ENCODE measurements at places on chromosomes 13 and 19. TPM values are rescaled to one million over a fixed set of nuclear protein-coding genes. Genes with fewer than 3 reads are reported as not detected.

- no peak for DNase-seq
Measured at GRCh38 chr13:88345171-88345847, 674.1 kb downstream of the SLITRK5 start.

GRCh38 chr19:17616961-17617806 lies 61.7 kb downstream of the COLGALT1 start:
- DNase-seq: no peak

DNA sequence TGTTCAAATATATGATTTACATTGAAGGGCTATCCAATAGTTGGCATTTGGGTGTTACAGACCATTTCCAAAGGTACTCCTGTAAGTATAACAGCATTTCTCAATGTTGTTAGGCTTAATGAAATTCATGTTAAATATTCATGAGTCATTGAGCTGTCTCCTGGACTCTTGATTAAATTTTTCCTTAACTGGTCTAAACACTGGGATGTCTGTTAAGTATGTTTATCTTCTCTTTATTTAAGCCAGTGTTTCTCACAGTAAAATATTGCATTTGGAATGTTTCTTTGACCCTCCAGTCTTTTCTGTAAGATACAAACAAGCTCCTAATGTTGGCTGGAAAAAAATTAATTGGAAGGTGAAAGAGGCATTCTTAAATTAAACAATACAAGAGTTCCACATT lies 402.5 kb upstream of the HTR2A start:
- no peak for DNase-seq

DNA sequence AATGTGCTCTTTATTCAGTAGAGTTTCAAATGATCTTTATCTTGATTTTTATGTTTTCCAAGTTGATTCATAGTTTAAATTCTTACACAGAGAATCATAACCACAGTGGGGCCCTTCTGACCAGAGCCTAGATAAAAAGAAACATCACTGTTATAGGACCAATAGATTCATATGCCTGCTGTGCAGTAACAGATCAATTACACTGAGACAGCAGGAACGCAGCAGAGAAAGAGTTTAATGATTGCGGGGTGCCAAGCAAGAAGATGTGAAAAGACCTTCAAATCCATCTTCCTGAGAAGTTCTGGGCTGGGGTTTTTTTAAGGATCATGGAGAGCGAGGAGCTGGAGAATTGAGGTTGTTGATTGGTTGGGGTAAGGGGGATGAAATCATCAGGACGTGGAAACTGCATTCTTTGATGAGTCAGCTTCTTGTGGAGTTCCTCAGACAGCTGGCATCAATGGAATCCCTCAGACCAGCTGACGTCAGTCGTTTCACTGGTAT lies 346.6 kb downstream of the TBC1D4 start:
- DNase-seq: no peak

GRCh38 chr13:50617134-50617721 lies 226.3 kb downstream of the DLEU7 start:
- no peak for DNase-seq

- DNase-seq: no peak
Measured at GRCh38 chr19:55400281-55401087, 7.1 kb downstream of the UBE2S start.

GRCh38 chr13:31209172-31209840 lies 9.5 kb downstream of the B3GLCT start:
- no peak for DNase-seq

DNA sequence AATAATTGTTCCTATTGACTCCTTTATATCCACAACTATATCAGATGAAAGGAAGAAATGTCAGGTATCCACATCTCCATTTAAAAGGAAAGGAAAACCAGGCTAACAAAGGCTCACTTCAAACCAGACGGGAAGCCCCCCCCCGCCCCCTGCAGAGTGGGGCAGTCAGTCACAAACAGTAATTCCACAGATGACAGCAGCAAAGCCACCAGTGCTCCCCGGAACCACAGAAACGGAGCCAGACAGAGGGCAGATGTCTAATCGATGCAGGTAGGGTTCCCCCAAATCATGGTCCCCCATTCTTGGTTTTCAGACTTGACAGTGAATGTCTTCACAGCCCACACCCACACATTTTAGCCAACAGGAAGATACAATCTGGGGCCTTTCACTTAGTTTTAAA lies 100.8 kb downstream of the STK24 start:
- no peak for DNase-seq

DNA sequence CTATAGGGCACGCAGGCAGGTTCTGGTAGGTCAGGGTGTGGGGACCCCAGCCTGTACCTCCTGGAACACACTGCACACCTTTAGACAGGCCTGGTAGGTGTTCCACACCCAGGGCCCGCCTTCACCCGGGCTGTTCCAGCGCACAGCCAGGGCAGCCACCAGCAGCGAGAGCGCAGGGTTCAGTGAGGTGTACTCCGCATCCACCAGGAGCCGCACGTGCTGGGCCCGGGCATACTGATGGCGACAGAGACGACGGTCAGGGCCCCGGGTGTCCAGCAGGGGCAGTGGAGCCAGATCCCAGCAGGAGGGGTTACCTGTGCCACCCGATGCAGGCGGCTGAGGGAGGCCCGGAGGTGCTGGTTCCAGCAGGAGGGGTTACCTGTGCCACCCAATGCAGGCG lies 6.0 kb downstream of the PRODH2 start:
- no peak for DNase-seq

- no peak for DNase-seq
Measured at GRCh38 chr13:43220873-43221595, 197.6 kb downstream of the DNAJC15 start.

DNA sequence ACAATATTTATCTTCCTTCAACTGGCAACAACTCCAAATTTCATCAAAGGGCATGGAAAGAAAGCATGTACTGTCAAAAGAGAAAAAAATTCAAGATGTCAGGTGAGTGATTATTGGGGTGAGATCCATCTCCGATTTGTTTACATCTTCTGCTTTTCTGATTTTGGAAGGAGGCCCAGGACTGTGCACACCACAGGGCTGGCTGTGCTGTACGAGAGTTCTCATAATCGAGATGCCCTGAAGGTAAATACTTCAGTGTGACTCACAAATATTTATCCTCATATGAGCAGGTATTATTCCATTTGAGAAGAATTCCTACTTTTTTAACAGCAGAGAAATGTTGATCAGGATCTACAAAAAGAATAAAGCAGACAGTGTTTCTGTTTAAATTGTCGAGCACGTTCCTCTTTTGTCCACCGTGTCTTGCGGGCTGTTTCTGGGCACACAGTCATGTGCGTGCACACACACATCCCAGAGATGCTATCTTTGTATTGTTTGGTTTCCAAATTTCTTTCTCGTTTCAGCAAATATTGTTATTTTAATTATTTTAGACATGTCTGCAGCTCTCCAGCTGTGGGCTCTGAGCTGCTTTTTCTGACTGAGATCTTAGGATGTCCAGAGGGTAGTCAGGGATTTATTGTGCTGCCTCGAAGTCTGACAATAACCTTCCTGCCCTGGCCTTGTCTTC lies 103.8 kb downstream of the KL start:
- no peak for DNase-seq

GRCh38 chr13:76692346-76692745 lies 193.9 kb downstream of the KCTD12 start:
- DNase-seq: no peak

DNA sequence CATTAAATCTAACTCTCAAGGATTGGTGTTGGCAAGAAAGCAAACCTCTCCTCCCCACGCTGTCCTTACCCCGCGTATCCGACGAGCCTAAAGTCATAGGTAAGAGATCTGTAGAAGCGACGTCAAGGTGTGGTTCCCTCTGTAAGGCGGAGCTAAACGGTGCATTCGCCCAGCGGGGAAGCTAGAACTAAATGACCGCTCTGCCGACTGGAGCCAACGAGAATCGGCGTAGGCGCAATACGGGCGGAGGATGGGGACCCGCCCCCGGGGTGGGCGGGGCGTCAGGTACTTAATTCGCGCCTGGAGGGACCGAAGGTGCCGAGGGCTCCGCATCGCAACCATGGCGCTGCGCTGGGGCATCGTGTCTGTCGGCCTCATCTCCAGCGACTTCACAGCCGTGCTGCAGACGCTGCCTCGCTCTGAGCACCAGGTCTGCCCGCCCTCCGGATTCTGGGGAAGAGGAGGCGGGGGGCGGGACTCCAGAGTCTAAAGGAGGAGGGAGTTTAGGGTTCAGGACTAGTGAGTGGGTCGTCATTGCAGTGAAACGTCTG lies at the start of gene DHDH:
Gene DHDH, plus strand, starts transcription at position 318 of the 551 bp plus-strand sequence. Its CDS starts 23 bp downstream, at position 341.
- peak; percentile 84 for DNase-seq

DNA sequence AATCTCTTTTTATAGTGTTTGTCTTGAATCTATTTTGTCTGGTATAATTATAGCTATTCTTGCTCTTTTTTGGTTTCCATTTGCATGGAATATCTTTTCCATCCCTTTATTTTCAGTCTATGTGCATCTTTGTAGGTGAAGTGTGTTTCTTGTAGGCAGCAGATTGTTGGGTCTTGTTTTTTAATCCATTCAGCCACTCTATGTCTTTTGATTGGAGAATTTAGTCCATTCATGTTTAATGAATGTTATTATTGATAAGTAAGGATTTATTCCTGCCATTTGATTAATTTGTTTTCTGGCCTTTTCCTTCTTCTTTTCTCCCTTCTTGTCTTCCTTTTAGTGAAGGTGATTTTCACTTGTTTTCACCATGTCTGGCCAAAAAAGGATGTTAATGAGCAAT lies 11.7 kb upstream of the ZDHHC20 start:
- no peak for DNase-seq

DNA sequence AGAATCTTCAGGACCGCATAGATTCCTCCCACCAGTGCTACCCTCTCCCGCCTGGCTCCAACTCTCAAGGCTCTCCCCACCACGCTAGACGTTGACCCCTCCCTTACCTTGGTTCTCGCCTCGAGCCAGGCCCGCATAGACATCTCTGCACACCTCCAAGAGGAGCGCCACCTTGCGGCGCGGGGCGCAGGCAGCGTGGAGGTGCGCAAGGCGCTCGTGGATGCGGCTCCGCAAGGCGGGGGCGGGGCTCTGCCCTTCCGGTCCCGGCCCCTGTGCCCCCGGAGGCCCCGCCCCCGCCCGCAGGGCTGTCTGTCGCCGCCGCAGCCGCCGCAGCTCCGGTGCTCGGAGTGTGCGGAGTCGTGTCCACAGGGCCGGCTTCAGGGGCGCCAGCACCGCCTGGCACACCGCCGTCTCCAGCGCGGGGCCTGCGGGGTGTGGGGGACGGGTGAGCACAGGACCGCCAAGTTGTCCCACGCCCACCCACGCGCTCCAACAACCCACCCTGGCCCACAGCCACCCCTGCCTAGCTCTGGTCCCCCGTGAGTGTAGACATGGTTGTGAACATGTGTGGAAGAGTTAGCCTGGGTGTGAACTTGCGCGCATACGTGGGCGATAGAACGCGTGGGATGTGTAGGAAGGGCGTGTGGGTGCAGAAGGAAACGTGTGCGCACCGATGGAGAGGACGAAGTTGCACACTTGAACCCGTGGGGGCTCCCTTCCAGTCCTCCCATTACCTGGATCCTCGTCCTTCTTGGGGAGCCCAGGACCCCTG lies 8.1 kb downstream of the RINL start:
- DNase-seq: peak; percentile 82

The CYP2F1 gene
- total RNA-seq: not detected

The TEKTIP1 gene
- 3.4 TPM for total RNA-seq

The CNFN gene
- total RNA-seq: 5.6 TPM

The TMEM272 gene
- 0.63 TPM for total RNA-seq

The C5AR2 gene
- not detected for total RNA-seq

The APOC4 gene
- total RNA-seq: not detected

Measured in type B pancreatic cell (in vitro differentiated cells).